ENCODE measurements at places on chromosomes 7 and 10.

GRCh38 chr7:37952240-37952639, 31.8 kb downstream of the EPDR1 start:
- DNase-seq = peak; percentile 62

- no peak for DNase-seq
These were observed 17.5 kb upstream of the ZNF862 start for GRCh38 chr7:149820622-149821190.

DNA sequence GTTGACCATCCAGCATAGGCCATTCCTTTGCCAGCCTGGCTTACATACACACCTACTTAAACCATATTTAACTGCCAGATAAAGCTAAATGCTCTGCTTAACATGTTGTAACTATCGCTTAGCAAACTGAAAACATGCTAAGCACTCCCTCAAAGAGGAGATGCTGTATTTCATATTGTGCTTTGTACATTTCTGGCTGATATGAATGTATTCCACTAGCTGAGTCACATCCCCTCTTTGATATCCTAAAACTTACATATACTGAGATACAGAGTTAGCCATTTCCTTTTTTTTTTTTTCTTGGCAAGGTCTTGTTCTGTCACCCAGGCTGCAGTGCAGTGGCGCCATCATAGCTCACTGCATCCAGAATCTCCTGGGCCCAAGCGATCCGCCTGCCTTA, 99.4 kb downstream of the TPST1 start:
- no peak for DNase-seq

- no peak for DNase-seq
These were observed 199.3 kb downstream of the LRMDA start for GRCh38 chr10:75630746-75631145.

DNA sequence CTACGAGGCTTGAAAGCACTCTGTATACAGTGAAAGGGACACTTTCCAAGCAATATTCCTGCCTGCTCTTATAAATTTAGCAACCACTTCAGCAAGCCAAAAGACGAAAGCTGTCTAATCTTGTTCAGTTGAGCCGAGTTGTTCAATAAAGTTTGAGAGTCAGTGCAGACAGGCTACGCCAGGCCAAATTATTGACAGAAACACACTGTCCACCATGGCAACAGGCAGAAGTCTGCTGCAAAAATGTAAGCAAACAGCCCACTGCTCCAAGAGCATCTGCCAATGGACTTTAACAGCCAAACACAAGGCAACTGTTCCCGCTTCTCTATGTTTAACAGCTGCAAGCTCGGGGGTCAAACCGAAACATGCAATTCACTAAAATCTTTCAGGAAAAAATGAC, 85.7 kb downstream of the GLI3 start:
- DNase-seq = no peak

DNA sequence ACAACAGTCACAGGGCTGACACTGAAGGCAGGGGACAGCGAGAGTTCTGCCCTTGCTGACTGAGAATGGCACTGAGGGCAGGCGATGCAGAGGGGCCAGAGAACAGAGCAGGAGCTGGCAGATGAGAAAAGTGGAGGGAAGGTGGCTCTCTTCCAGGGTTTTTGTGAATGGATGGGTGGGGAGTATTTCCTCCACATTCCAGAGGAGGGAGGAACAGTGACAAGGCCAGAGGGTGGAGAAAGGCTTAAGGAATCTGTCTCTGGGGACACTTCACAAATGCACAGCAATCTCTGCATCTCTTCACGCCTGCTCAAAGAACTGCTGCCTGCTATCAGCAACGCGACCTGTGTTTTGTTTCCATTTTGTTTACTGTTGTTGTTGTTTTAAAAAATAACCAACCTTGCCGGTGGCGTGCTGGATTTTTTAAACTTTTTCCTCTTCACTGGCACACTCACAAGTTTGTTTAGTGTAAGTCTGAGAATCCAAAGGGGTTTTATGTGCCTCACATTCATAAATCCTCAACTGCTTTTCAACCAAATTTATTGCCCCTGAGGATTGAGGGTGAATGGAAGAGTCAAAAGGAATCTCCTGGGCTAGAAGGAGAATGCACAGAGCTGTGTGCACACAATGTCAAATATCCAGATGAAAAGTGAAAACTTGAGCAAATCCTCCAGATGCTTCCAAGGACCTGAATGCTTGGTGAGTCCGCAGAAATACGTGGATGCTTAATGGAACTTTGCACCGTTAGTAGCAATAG, 129.3 kb downstream of the GLI3 start:
- DNase-seq = no peak

GRCh38 chr7:127389321-127389720, 3.2 kb downstream of the ZNF800 start:
- no peak for DNase-seq

GRCh38 chr7:152081088-152081487, 55.6 kb downstream of the GALNT11 start:
- DNase-seq = no peak

GRCh38 chr7:20220921-20221547, 3.9 kb upstream of the MACC1 start:
- peak; percentile 82 for DNase-seq

- no peak for DNase-seq
These were observed 42.8 kb upstream of the POM121L12 start for GRCh38 chr7:52992479-52993162.
